ENCODE measurements at places on chromosomes 4 and X.

DNA sequence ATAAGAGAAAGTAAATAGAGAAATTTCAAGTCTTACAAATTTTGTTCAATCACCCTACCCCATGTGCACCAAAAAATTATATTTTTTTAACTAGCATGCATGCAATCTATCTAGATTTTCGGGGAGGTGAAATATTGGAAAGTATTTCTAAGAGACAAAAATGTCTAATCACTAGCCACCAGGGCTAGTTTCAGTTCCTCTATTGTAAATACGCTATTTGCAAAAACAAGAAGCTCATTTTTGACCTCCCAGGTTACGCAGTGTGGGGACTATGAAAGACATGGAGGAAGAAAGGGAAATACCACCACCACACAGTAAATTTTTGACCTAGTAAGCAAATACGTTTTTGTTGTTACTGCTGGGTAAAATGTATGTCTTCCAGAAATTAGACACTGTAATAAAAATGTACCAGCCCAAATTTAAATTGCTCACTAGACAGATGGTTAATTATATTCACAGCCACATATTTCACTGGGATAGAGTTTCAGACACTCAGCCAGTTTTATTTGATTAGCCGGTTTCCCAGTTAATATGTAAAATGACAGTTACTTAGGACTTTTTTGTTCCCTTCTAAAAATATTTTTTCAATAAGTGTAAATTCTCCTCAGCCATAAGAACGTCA lies 2.2 kb downstream of the NEXMIF start:
- DNase-seq: no peak

- DNase-seq: no peak
Measured at GRCh38 chr4:3107691-3108121, 33.2 kb downstream of the HTT start.

GRCh38 chr4:52718123-52718522 lies 33.1 kb downstream of the ERVMER34-1 start:
- DNase-seq: no peak

- no peak for DNase-seq
Measured at GRCh38 chr4:69811166-69811565, 48.8 kb downstream of the SULT1E1 start.

- peak; percentile 94 for DNase-seq
Measured at GRCh38 chr4:77819843-77820648, 878 bp upstream of the CNOT6L start.

GRCh38 chrX:150219374-150220185 lies 143.5 kb upstream of the MAMLD1 start:
- peak; percentile 71 for DNase-seq

- peak; percentile 63 for DNase-seq
Measured at GRCh38 chr4:165493359-165493758, 114.6 kb downstream of the CPE start.

- DNase-seq: no peak
Measured at GRCh38 chr4:79982601-79983322, 90.3 kb downstream of the ANTXR2 start.

DNA sequence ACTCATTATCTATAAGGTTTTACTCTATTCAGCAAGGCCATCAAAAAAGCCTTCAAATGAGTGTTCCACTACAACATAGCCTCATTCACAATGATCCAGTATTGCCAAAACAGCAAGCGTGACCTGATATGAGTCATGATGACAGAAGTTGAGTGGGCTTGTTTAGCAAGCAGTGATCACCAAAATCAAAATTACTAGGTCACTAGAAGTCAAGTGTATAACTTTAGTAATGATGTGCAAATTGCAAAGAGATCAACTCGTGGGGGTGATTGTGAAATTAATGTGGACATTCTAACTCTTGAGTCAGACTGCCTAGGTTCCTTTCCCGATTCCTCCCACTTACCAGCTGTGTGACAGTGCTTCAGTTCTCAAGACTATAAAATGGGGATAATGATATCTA lies 124.5 kb downstream of the CHM start:
- no peak for DNase-seq

DNA sequence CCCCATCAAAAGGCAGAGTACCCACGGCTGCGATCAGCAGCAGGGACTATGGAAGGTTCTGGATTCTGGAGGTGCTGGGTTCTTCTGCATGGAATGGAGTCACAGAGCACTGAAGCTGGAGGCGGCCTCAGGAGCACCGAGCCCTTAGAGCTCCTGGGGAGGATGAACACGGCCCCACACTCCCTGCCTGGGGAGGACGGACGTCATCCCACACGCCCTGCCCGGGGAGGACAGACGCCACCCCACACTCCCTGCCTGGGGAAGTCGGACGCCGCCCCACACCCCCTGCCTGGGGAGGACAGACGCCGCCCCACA lies 9.9 kb downstream of the LRPAP1 start:
- no peak for DNase-seq

GRCh38 chr4:27684610-27685011 lies 824.0 kb downstream of the STIM2 start:
- peak; percentile 29 for DNase-seq

DNA sequence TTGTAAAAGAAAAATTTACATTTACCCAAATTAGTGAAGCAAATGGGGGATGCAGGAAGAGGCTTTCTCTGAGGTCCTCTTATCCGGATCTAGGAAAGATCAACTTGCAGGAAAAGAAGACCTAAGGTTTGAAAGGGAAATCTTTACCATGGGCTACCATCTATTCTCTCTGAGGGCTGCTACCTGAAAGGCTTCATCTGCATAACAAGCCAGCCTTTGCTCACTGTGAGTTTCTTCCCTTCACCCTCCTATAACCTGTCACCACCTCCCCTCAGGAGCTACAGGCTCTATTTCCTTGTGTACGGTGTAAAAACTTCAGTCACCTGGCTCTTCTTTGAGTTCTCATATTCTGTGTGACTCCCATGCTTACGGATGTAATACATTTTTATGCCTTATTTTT lies 118.6 kb upstream of the BEND4 start:
- DNase-seq: no peak

DNA sequence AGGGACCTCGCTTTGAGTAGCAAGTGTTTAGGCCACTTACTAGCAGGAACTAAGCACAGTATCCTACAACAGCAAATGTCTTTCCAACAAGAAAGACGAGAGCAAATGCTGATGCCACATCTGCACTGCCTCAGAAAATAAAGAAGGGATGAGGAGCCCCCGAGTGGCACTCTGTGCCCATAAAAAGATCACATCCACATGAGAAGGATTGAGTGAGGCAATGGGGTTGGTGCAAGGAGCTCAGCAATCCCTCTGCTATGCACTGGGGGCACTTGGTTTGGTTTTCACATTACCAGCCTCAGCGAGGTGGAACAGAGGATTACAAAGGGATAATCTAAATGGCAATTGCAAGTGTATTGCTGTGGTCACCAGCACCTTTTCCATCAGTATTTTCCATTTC lies 252.8 kb upstream of the SLC7A11 start:
- DNase-seq: peak; percentile 61

- DNase-seq: no peak
Measured at GRCh38 chr4:184510401-184510800, 36.1 kb upstream of the IRF2 start.

GRCh38 chr4:55722132-55722531 lies 86.0 kb upstream of the NMU start:
- DNase-seq: no peak

GRCh38 chrX:53290441-53291041 lies 9.2 kb upstream of the IQSEC2 start:
- no peak for DNase-seq

- DNase-seq: no peak
Measured at GRCh38 chr4:52317981-52318380, 266.9 kb downstream of the SPATA18 start.

- peak; percentile 37 for DNase-seq
Measured at GRCh38 chr4:121277194-121278105, 103.4 kb downstream of the QRFPR start.

DNA sequence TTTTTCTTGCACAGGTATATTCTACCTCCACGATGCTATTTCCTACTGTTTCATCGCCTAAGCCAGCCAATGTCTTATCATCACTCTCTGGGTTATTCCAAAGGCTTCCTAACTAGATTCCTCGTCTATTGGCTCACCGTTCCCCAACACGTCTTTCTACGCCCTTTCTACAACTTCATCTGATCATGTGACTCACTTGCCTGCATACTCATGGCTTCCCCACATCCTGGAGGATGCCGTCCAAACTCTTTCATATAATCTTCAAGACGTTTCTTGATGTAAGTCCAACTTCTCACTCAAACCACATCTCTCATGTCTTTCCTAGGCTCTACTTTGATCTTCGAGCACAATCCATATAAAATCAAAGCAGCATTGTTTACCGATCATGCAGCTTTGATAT lies 322.0 kb upstream of the PPARGC1A start:
- DNase-seq: no peak

DNA sequence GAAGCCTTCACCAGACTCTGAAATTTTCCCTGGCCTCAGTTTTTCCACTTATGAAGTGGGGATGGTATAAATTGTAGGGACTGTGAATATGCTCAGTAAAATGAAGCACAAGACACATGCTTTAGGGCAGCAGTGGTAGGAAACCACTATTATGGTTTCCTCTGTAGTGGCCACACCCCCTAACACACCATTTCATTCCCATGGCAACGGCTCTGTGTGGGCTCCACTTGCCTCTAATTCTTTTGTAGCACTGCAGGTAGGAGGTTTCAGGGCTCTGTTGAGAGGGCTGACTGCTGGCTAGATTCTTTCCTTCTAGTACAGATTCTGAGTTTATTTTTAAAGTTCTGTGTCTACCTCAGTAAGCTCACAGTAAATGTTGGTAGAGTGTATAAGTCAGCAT lies 3.5 kb upstream of the VMA21 start:
- DNase-seq: peak; percentile 56

DNA sequence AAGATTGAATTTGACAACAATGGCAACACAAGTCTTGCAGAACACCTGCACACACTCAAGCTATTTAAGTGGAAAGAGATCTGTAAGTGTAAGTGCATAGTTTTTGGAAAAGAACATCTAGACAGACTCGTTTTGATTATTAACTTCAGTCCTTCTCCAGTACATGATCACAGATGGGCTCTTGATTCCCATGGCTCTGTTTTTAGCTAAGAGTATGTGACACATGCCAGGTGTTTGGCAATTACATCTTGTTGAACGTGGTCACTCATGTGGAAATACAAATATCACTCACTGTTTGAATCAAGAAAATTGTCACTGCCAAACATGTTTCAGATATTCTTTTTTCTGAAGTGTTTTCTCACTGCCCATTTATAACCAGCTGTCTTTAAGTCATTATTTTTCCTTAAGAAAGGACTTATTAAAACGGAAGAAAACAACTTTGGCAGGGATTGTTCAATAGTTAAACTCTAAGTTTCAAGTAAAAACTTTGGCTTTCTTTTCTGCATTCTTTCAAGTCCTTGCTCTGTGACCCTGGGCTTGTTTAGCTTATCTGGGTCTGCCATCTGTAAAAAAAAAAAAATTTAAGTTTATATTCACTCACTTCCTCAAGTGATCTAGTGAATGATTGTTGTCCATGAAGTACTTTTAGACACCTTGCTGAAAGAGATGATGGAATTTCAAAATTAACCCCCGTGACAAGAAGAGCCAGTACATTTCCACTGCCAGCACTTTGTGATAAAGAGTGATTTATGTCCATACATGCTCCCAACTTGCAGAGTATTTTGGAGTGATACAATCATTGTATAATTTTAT lies 125.4 kb downstream of the ATXN3L start:
- DNase-seq: no peak

DNA sequence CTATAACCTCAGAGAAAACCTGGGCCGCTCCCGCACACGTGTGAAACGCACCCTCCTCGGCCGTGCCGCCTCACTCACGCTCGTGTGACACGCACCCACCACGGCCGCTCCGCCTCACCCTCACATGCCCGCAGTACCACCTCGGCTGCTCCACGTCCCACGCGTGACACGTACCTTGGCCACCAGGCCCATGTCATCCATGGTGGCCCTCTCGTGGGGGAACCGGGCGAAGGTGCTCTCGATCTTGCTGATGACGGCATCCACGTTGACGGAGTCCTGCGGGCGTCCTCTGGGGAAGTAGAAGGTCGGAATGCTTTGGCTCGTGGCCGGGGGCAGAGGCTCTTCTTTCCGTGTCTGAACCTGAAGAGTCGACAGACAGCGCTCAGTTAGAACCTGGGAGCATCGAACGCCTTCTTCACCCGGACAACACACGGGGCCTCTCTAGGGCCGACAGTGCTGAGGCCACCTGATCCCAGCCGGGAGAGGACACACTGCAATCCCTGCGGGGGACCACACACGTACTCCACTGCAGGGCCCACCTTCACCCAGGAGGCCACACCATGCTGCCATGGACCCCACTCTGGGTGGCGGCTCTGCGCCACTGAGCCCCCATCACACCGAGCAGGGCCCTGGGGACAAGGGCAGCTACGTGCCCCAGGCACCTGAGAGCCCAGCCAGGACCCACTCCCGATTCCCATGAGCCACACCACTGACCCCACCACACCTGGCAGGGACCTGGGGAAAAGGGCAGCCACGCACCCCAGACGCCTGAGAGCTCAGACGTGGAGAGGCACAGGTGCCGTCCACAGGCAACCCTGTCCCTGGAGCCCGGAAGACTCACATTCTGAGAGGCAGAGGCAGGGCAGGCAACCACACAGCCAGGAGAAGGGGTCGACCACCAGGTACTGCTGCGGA lies 25.2 kb downstream of the PPP2R3B start:
- no peak for DNase-seq

DNA sequence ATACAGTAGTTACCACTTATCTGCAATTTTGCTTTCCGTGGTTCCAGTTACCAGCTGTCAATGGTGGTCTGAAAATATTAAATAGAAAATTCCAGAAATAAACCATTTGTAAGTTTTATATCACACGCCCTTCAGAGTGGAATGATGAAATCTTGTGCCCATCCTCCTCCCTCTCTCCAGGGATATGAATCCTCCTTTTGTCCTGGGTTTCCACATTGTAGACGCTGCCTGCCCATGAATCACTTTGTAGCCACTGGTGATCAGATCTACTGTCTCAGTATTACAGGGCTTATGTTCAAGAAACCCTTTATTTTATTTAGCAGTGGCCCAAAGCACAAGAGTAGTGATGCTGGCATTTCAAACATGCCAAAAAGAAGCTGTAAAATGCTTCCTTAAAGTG lies 198.6 kb downstream of the KCNIP4 start:
- DNase-seq: no peak

DNA sequence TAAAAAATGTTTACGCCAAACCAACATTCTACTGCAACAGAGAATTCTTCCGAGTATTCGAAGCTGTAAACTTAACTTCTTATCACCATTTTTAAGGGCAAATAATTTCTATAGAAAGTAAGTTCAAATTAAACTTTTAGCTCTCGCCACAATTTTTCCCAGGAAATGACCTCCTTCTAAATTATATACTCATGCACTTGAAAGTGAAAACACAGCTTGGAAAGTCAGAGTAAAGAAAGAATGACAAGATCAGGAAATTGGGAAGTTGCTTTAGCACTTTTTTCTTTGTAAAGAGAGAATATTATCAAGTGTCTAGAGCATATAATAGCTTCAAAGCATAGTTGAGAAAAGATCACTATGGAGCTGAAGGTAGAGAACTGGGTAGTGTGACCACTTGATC lies 1.2 kb downstream of the CYBB start:
- DNase-seq: no peak
